Activated gamma-delta T cell treated with anti-CD3 and anti-CD28 coated beads, Interleukin-2, amount 50 U/mL, for 16 hours (primary cell): ENCODE measurements at places on chromosomes 12 and 14.

GRCh38 chr12:97312570-97313135 is 150.0 kb upstream of the RMST start:
- DNase-seq, result no peak

DNA sequence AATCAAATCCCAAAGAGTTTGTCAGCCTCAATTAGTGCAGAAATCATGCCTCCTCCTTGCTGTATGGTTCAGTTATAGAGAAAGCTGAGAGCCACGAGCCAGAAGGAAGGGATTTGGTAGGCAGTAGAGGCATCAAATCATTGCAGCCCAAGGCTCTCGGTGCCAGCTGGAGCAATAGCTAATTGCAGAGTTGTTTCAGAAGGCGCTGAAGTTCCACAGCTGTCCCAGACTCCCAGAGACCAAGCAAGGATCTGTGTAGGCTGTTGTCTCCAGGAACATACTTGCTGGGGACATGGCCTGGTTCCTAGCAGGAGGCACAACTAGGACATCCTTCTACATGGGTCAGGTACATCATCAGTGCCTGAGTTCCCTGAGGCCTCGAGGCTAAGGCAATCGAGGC is 80.4 kb upstream of the WSCD2 start:
- DNase-seq, result no peak

GRCh38 chr12:75130811-75131210 is 78.8 kb downstream of the KCNC2 start:
- no peak for DNase-seq

DNA sequence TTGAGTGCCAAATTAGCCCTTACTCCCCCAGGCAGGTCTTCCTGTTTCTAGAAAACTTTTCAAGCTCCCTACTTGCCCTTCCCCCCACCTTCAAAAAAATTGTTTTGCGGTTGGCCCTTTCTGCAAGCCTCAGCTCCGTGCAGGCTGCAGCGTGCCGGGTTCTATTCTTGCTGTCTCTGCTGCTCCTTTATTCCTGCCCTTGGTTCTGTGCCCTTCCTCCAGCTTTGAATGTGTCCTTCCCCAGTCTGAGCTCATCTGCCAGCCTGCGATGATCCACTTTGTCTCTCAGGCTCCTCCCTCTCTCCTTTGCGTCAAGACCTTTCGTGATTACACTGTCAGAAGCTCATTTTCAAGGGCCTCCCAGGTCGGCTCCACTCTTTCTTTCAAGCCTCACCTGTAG is 98.6 kb downstream of the IRF2BPL start:
- no peak for DNase-seq

DNA sequence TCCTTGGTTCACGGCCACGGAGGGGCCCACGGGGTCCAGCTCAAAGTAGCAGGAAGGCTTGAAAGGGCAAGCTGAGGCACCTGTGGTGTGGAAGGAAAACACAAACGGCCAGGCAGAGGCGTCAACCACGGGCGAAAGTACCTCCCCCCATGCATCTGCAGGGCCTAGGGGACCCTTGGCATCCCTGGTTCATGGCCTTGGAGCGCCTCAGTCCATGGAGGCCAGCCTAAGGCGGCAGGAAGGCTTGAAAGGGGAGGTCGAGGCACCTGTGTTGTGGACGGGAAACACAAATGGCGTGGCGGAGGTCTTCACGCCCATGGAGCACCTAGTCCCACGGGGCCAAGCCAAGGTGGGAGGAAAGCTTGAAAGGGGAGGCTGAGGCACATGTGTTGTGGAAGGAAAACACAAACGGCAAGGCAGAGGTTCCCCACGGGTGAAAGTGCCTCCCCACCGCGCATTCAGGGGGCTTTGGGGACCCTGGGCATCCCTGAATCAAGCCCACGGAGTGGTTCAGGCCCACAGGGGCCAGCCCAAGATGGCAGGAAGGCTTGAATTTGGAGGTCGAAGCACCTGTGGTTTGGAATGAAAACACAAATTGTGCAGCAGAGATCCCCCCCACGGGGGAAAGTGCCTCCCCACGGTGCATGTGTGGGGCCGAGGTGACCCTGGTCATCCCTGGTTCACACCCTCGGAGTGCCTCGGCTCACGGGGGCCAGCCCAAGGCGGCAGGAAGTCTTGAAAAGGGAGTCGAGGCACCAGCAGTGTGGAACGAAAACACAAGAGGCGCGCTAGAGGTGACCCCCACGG is 380.8 kb downstream of the ALG10 start:
- DNase-seq, result no peak

DNA sequence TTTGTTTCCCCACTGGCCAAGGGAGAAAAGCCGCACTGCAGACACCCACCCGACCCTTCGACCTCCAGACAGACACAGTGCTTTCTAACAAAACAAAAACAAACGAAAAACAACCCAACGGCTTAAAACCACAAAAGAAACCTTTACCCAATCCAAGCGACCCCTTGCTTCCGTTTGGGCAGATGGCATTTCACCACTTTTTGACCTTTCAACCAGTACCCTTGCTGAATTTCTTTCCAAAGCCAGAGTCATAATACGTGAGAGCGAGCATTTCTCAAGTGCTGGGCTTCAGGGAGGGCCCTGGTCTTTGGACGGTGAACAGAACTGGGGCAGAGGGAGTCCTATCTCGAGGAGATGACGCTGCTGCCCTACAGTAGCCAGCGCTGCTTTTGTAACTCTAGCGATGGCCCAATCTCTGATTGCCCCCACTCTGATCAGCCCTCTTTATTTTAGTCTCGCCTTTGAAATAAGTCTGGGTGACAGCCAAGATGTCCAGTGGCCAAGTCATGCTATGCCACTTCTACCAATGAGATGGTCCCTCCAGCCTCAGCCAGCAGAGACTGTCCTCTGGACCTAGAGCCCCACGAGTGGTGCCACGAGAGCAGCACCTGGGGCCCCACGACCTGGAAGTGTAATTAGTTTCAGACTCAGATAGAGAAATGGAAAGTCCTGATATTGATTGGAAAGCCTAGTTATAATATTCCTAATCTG is 21.9 kb upstream of the ADIPOR2 start:
- DNase-seq, result no peak

DNA sequence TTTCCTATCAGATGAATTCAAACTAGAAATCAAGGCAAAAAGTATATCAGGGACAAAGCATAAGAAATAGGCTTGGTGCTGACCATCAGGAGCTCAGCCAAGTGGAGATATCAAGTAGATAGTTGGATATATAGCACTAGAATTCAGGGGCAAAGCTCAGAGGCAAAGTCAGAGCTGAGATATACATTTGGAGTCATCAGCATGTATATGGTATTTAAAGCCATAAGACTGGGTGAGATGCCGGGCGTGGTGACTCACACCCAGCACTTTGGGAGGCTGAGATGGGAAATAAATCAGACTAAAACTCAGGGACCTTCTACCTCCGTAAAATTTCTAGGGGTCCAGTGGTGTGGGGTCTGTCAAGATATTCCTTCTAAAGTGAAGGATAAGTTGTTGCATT is 38.9 kb upstream of the LIMA1 start:
- DNase-seq, result no peak

GRCh38 chr14:33793398-33794110 is 157.3 kb downstream of the EGLN3 start:
- DNase-seq, result no peak

GRCh38 chr12:106205208-106206069 is 42.4 kb downstream of the CKAP4 start:
- no peak for DNase-seq
